ENCODE measurements at places on chromosomes 3 and 15.

DNA sequence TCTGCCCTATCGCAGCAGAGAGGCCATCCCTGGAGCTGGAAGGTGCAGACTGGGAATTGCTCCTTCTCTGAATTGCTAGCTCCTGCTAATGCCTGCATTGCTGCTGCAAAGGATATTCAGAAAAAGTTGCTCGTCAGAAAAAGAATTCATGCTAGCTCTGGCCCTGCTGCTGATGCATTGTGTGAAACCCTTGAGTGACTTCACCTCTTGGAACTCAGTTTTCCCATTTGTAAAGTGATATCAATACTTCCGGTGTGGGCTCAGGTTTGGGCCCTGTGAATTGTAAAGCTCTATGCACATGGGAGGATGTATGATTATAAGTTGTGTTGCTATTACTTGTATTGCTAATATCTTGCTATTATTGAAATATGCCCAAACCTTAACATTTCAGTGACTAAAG is 11.4 kb downstream of the SQOR start:
- no peak for DNase-seq

DNA sequence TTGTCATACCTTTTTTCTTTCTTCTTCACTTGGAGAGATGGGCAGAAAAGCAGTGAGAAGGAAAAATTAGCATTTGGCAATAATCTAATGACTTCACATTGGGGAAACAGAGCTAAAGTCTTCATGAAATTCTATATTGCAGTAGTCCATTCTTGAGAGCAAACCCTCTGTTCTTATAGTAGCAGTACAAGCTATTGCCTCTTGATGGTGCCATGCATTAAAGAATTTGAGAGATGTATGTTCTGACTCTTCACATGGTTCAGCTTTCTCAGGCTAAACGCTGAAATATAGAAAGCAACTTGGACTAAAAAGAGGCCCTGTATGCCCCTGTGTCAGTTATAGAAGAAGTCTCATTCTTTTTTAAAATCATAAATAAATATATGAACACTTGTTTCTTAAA is 36.0 kb downstream of the PHLDB2 start:
- DNase-seq, result no peak

DNA sequence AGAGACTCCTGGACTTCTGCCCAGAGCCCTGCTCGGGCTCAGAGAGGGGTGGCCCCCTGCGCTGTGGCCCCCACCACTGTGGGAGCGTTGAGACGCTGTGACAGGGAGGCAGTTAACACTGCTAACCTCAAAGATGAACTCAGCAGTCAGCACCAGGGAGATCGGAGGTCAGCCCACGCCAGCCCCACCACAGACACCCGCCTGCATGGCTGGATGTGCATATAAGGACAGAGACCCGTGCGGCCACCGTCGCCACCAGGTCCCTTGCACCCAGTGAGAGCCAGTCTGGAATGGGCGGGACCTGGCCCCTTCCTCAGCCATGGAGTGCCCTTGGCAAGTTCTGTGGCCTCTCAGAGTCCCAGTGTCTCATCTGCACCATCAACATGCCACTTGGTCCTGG is 48.5 kb upstream of the FURIN start:
- no peak for DNase-seq

DNA sequence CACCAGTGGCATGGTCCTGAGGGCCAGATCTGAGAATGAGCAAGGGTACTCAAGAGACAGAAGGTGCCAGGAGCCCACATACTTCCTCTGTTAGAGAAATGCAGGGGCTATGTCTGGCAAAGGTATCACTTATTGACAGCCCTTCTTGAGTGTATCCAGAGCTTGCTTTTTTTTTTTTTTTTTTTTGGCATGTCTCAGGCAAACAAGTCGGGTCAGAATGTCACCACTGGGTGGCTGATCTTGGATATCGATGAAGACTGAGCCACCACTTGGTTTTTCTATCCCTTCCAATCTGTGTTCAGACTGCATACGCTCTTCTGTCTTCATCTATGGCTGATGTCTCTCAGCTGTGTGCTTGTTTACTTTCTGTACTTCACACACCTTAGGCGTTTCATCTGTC is 363.4 kb upstream of the C2CD4B start:
- no peak for DNase-seq

GRCh38 chr3:29619676-29620075 is 338.8 kb downstream of the RBMS3 start:
- no peak for DNase-seq

- no peak for DNase-seq
Measured at GRCh38 chr3:114706591-114707232, 412.9 kb downstream of the TIGIT start.

GRCh38 chr3:134061401-134061800 is 31.7 kb upstream of the SLCO2A1 start:
- DNase-seq, result no peak

GRCh38 chr3:67048715-67049074 is 50.6 kb downstream of the KBTBD8 start:
- DNase-seq, result no peak

GRCh38 chr3:69876073-69876472 is 123.5 kb upstream of the SAMMSON start:
- DNase-seq, result no peak

DNA sequence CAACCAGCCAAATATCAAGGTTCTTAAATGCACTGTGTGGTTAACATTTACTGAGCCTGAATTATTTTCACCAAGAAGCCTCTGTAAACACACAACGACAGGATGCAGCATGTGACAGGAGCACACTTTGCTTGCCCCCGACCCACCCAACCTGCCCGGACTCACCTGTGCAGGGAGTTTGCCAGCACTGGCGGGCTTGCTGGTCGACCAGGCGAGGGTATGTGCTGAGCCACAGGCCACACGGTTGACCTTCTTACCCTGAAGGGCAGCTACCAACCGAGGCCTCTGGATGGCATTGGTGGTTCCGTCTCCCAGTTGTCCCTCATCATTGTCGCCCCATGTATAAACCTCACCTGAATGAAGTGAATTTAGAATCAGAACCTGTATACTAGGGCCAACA is 25.7 kb upstream of the OCA2 start:
- DNase-seq, result no peak

- DNase-seq, result no peak
Measured at GRCh38 chr3:12901623-12902045, 60.3 kb upstream of the RPL32 start.

GRCh38 chr3:56997675-56998074 is 62.8 kb upstream of the SPATA12 start:
- no peak for DNase-seq

DNA sequence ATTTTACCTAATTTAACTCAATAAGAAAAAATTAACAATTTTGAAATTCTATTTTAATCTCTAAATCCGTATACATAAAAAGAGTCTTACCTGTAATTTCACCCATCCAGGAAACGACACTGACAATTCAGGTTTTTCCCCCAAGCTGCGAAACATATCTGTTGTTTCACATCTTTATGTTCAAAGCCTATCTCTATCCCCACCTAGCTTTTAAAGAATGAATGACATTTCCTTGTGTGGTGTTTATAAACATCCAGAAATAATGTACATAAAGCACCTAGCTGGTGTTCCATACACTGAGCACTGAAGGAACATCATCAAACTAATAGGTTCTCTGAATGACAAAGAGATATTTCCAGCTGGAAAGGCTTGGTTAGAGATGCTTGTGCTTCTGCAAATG is 867.8 kb downstream of the SQOR start:
- DNase-seq, result no peak

- no peak for DNase-seq
Measured at GRCh38 chr15:75346796-75347221, at the start of gene NEIL1. Gene NEIL1 (plus strand): TSS chr15:75347039. CDS start chr15:75348906, 1,867 bp downstream.

DNA sequence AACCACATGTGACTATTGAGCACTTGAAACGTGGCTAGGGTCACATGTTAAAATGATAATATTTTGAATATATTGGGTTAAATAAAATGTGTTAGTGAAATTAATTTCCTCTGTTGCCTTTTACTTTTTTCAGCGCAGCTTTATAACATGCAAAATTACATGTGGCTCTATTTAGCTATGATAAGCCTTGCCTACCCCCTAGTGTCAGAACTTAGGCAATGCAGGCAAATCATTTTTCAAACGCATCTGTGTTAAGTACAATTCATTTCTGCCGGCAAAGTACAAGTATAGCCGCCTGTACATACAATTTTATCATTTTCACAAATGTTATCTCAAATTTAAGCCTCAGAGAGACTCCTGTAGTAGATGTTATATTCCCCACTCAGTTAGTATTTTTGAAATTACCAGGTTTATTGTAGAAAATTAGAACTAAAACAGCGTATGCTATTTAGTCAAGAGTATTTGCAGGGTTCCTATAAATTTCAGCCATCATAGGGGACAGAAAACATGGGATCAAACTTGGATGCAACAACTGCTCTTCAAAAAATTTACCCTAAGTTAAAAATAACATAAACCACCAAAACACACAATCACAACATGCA is 56.1 kb downstream of the TAFA4 start:
- peak; percentile 59 for DNase-seq

GRCh38 chr15:22868495-22868894 is 30.0 kb downstream of the NIPA2 start:
- no peak for DNase-seq

GRCh38 chr3:77081240-77081661 is 41.4 kb downstream of the ROBO2 start:
- DNase-seq, result peak; percentile 53

DNA sequence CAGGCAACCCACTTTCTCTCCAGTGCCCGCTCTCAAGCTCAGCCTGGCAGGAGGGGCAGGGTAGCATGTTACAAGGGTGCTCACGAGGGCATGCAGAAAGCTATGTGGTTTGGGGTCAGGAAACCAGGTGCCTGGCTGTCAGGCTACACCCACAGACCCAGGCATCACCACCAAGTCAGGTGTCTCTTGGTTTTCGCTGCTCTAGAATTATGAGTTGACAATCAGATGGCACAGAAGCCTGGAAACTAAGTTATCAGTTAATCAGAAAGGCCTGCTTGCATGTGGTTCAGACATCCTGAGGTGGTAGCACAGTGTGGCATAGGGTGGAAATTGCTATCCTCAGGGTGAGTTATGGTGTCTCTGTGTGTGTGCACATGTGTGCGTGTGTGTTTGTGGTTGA is 16.2 kb upstream of the CCR9 start:
- DNase-seq, result no peak

DNA sequence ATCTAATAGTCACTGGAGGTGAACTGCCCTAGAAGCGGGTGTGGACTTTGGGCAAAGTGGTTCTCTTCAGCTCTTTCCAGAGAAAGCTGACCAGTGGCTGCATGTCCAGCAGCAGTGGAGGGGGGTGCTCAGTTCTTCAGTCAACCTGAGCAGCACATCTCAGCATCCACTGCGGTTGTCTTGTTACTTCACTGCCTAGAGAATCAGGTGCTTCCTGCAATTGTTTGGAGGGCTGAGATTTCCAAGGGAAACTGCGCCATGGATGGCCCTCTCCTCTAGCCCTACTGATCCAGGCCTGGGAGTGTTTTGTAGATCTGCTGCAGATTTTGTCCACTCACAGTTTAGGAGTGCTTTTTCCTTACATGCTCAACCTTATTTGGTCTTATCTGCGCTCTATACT is 65.6 kb upstream of the CFAP161 start:
- no peak for DNase-seq

DNA sequence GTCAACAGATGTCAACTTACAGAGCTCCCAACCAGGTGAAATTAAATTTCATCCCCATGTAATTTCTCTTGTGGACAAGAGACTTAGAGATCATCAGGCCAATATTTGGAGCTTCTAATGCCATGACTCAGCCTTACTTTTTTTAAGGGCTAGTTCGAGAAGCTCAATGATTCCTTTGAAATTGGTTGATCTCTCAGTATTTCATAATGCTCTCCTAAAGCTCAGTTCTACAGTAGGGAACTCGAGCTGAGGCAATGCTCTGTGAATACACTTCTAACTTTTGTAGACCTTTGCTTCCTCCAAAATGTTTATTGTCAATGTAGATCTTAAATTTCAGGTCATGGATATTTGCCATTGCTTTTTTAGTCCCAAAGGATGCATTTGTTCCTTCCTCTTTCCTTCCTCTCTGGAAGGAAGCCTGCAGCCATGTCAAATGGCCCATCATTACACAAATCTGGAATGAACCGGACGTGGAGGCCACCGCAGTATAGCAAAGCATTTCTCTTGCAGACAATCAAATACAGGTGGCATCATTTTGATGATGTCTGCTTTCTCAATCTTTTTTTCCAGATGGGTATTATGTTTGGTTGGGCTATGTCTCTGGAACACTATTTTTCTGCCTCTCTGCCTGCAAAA is 28.3 kb downstream of the STARD5 start:
- DNase-seq, result no peak

DNA sequence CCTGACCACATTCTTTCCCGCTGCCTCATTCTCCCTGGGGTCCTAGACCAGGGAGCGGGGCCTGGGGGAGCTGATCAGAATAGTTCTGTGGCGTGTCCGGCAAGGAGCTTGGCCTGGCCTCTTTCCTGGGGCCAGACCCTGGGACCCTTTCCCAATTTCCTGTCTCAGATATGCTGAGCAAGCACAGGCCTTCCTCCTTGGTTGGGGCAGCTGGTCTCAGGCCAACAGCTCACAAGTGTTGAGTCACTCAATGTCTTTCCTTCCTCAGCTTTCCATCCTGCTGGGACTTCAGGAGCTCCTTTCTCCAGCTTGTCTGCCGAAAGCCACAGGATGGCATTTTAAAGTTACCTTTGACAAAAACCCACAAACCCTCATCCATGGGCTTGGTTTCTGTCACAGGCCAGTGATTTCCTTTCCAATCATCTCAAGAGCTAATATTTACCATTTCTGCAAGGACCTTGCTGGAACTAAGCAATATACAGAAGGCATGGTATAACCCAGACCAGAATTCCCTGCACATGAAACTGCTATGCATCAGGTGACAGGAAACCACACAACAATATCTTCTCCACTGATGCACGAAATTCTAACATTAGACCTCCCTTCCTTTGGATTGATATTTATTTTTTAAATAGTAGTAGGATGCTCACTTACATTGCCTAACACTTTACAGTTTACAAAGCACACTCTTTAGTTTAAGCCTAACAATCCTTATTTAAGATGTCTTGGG is 19.5 kb upstream of the TIMP4 start:
- no peak for DNase-seq

DNA sequence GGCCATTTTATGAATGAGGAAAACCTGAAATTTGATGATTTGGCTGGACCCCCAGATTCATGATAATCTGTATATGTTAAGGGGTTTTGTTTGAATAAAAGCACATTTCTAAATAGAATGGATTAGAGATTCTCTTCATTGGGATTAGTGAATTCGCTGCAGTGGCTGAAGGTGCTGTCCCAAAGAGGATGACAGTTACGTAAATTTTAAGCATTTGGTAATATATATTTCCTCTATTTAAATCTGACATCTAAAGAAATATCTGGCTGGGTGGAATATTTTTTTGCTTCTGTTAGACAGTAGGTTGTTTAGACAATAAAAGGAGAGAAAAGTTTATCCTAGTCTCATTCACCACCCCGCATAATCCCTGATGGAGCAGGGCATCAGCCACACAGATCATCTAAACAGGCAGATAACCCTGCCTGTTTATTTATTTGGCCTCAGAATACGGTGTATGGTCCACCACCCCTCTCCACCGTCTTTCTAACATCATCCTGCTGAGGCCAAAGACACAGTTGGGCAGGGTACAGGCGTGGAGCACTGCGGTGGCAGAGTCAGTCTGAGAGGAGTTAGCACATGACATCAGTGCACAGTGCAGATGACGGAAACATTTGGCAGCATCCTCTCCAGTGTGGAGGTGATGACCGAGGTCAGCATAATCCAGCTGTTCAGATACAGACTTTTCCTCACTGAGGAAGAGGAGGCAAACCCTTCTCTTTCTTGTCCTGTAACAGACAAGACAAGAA is 20.4 kb upstream of the NFKBIZ start:
- DNase-seq, result peak; percentile 38

Measured in retina (tissue), 1 donor.